Fibroblast of skin of scalp (primary cell): ENCODE measurements at places on chromosomes 6 and 20.
A peak's percentile ranks its signal among the peaks of the same experiment; 100 is the strongest.

DNA sequence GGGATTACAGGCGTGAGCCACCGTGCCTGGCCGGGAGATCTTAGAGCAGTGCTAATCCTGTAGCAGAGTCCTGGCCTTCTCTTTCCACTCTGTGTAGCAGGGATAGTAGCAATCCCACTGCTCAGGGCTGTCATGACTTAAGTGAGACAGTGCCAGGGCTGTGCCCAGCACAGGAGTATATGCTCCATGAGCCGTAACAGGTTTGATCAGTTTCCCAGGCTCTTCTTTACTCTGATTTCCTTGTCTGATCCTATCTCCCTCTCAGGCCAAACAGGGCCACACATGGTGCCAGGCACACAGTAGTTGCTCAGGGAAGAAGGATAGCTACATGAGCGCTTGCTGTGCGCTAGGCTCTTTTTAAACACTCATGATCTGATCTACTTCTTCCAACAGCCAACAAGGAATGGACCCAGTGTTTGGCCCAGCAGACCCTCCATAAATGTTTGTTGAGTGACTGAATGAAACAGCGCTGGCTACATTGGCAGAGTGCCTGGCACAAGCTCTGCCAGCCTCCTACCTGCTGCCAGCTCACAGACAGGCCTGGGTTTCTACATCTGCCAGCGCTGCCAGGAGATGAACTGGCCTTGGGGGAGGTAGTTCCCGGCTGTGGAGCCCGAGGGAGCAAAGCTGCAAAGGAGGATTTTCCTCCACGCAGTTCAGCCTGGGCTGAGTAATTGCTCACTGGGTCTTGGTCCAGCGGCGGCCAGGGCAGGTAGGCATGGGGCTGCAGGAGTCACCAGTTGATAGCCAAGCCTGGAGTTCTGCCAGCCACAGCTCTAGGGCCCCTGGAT, 36.9 kb downstream of the SNAI1 start:
- no peak for DNase-seq

- no peak for DNase-seq
These were observed 8.0 kb upstream of the ARG1 start for GRCh38 chr6:131565056-131565455.

DNA sequence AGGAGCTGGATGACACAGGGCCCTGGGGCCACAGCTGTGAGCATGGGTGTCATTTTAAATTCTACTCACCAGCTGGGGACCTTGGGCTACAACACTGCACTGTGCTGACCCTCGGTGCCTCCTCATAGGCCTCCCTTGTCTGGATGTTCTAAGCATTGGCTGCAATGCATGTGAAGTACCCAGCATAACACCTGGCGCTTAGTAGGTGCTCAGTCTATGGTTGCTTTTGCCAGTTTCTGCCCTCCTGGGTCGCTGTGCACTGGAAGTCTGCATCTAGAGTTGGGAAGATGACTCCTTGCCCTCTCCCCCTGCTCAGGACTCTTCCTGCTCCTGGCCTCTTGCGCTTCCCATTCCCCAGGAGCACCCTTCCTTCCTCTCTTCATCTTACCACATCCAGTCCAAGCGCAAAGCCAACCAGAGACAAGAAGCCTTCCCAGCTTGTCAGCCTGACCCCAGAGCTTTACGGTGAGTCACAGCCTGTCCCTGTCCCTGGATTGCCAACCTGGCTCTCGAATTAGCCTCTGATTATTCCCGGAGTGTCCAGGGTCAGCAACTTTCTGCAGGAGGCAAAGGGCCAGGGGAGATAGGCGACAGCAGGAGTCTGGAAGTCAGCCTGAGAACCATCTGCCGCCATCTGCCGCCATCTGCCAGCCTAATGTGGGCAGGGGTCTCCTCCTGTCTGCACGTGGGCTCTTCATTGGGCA, 8.8 kb downstream of the SLC13A3 start:
- no peak for DNase-seq

- DNase-seq: peak; percentile 31
These were observed 374.9 kb downstream of the GJA1 start for GRCh38 chr6:121810158-121811032.

- DNase-seq: no peak
These were observed 50.8 kb downstream of the BCAS1 start for GRCh38 chr20:54019585-54019984.

DNA sequence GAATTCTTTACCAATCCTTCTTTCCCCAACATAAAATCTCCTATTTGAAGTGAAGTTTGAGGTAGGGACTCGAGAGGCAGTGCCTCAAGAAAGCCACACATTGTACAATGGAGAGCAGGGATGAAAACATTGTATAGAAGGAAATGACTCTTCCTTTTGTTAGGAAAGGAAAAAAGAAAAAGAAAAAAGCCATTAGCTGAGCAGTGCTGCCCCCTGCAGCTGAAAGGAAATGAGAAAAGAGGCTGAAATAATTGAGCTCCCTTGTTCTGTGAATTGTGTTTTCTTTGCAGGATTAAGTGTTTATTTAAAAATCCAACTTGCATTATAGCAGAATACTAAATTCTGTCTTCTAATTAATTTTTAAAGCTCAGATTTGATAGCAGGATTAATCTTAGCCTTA, 162.9 kb upstream of the SASH1 start:
- peak; percentile 41 for DNase-seq

DNA sequence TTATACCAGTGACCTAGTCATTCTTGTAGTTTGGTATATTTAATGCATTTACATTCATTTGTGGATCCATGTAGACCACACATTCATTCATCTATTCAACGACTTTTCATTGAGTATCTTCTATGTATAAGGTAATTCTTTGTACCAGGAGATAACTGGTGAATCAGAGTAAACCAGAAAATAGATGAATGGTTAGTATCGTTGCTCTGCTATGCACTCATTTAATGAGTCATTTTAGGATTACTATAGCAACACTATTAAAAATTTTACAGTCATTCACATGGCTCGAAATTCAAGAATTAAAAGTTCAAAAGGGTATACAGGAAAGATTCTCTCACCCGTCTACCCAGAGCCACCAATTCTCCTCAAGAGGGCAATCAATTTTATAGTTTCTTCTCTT, 26.8 kb downstream of the DOK5 start:
- peak; percentile 38 for DNase-seq

GRCh38 chr20:44656448-44656847, 4.9 kb upstream of the ADA start:
- no peak for DNase-seq

GRCh38 chr6:26223228-26223627, 136.0 kb downstream of the HFE start:
- no peak for DNase-seq

- DNase-seq: peak; percentile 77
These were observed 136.2 kb downstream of the HIVEP1 start for GRCh38 chr6:12148317-12148801.

DNA sequence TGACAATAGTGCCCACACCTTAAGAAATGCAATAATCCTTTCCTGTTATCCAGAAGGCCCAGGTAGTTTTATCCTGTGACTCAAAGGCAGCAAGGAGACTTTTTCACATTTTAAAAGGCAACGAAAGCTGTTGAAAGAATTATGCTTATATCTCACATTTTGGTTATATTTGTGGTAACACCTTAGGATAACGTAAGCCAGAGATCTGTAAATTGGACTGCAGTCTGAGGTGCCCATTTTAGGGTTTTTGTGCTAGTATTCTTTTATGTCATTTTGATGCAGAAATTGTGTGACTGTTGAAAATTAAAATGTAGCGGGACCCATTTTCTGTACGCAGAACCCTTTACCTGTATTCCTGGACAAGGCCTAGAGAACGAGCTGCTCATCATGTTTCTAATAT, 24.3 kb upstream of the MTHFD1L start:
- DNase-seq: no peak

GRCh38 chr6:106086814-106087175, 659 bp downstream of the PRDM1 start:
- DNase-seq: no peak

DNA sequence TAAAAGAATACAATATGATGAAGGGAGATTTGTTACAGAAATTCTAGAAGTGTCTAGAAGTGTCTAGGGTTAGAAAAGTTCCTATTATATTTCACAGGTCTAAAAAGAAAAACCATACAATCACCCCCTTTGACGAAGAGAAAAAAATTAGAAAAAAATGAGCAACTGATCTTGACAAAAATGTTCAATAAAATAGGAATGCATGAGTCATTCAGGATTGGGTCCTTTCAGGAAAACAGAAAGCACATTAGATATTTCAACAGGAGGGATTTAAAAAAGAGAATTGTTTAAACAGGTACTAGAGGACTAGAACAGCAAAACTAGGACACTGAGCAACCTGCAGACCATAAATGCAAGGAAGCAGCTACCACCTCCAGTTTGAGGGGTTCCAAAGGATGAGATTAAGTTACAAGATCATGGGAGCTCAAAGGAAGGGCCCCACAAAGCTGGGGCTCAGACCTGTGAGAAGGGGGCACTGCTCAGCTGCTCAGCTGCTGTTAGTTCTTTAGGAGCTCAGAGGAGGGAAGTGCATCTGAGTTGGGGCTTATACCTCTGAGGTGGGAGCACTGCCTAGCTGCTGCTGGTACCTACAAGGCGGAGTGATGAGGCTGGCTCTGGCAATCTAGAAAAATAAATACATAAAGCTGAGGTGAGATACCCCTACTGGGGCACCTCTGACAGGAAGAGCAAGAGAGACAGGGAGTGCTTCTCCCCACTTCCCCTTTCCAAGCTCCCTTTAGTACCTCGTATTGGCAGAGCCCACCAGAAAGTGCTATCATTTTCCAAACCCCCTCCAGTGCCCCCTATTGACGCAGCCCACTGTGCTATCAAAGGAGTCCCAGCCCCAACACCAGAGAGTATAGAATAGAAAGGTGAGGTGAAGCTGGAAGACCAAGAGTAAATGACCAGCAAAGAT, 27.1 kb upstream of the BEND6 start:
- no peak for DNase-seq

DNA sequence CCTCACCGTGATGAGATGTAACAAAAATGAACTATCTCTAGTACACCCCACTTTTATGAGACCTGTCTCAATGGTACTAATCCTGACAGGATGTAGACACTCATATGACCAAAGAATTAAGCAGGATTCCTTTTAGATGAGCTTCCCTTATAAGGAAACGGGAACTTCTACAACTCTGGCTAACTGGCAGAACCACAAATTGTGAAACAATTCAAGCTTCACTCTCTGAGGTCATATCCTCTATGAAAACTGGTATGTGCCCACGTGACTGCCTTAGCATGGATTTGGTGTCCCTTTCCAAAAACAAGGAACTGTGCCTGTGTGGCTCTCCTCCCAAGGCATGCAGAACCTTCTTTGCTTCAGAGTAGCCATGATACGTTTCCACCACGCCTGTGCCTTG, 14.1 kb upstream of the CPNE5 start:
- DNase-seq: peak; percentile 83

DNA sequence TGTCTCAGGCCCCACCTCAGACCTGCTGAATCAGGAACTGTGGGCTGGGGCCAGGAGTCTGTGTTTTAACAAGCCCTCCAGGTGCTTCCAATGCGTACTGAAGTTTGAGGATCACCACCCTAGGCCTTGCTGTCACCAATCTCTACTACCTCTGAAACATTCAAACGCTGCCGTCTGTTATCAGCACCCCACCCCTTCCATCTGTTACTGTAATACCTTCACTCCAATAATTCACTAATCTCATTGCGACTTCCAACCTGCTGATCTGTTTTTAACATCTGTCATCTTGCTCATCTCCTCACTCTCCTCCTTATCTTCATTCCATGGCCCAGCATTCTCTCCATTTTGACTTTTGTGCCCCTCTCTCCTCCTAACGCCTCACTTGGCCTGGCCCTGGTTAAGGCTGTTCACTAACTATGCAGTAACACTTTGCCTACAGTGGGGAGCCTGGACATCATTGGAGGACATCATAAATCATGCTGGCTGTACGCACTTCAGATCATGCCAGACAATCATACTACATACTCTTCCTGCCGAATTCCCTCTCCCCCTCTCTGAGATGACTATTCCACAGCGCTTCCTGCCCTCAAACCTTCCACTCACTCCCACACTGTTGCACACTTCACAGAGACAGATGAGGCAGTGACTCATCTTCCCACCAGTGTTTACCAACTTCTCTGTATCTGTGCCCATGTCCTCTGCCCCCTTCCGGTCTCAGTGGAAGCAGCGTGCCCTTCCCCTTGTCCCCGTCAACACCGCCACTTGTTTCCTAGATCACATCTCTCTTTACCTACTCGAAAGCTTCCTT, 3.0 kb upstream of the GUCA1B start:
- peak; percentile 45 for DNase-seq

- DNase-seq: peak; percentile 88
These were observed 80.0 kb upstream of the TNFAIP3 start for GRCh38 chr6:137787016-137787415.

- DNase-seq: no peak
These were observed 20.3 kb upstream of the DYNLRB1 start for GRCh38 chr20:34495916-34496315.

GRCh38 chr20:22526512-22527012, 57.8 kb downstream of the FOXA2 start:
- no peak for DNase-seq

DNA sequence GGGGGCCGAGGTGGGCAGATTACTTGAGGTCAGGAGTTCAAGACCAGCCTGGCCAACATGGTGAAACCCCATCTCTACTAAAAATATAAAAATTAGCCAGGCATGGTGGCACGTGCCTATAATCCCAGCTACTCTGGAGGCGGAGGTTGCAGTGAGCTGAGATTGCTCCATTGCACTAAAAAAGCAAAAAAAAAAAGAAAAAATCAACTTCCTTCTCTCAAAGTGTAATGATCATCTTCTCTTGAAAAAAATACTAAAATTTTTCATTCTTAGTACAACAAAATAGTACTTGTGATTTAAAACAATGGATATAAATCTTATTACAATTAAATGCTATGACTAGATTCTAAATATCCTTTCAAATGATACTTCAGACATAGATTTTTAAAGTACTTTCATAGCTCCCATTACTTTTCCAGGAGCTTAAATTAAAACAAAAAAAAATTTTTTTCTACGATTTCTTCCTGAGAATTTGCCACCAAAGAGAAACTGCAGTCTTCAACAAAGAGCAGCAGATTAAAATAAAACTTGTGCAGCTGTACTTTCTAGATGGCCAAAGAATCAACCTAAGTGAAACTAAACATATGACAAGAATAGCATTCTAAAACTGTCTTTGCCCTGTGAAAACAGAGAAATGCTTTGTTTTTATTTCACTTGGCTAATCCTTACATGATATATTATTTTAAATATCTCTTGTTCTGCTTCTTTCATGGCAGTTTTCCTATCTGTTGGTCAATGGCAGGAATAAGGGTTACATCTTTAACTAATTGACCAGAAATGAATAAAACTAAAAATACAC, 75.2 kb downstream of the MAP3K5 start:
- no peak for DNase-seq

- DNase-seq: no peak
These were observed 196.8 kb downstream of the SMOC2 start for GRCh38 chr6:168637834-168638233.

DNA sequence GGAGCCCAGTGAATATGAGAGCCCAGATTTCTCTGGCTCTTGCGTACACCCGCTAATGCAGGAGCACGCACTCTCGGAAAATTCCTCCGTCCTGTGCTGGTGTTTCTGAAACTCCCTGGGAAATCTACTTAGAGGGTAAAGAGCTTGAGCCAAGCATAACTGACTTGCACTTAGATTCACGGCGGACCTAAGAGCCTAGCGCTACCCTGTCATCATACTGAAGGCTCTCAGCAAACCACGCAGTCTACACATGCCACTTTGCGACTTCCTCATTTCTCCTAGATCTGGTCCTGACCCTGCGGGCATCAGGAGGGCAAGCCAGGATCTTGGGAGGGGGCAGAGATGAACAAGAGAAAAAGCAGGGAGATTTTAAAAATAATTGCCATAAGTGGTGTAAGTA, 324.7 kb downstream of the CD83 start:
- no peak for DNase-seq

- DNase-seq: peak; percentile 90
These were observed 311.7 kb upstream of the PLCB4 start for GRCh38 chr20:8757146-8757545.

- DNase-seq: no peak
These were observed 13.5 kb upstream of the XRN2 start for GRCh38 chr20:21289651-21290050.
